ENCODE measurements at places on chromosomes 7 and 10.

GRCh38 chr10:89091496-89091895, 100.9 kb downstream of the FAS start:
- no peak for DNase-seq

GRCh38 chr10:47291682-47292081, 8.3 kb upstream of the GDF10 start:
- no peak for DNase-seq

GRCh38 chr10:84076047-84076388, 63.3 kb upstream of the GHITM start:
- no peak for DNase-seq

DNA sequence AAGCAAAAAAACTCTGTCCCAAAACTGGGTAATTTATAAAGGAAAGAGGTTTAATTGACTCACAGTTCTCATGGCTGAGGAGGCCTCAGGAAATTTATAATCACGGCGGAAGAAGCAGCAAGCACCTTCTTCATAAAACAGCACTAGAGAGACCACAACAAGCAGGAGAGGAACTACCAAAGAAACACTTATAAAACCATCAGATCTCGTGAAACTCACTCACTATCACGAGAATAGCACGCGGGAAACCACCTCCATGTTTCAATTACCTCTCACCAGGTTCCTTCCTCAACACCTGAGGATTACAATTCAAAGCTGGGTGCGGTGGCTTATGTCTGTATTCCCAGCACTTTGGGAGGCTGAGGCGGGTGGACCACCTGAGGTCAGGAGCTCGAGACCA, 48.5 kb downstream of the PDIA4 start:
- DNase-seq, result no peak

- no peak for DNase-seq
These were observed 82.1 kb downstream of the C1GALT1 start for GRCh38 chr7:7264306-7265040.

DNA sequence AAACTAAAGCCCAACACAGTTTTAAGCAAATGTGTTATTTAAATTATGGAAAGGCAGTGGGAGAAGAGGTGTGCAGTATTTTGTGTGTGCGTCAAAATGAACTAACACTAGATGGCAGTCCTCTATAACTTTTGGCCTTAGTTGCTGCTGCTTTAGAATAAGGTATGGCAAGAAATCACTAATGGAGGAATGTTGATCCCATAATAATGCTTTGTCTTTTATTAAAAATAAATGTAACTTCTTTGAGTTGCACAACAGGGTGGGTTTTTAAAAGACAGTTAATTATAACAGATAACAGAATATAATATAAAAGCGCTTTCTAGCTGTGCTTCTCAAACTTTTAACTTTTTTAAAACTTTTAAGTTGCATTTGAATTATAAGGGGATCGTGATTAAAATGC, 56.4 kb downstream of the BBS9 start:
- no peak for DNase-seq

- DNase-seq, result peak; percentile 23
These were observed 71.7 kb downstream of the ARID5B start for GRCh38 chr10:61973169-61973568.

- no peak for DNase-seq
These were observed 3.0 kb upstream of the PILRA start for GRCh38 chr7:100370303-100370702.

GRCh38 chr10:69500864-69501468, 49.7 kb downstream of the TSPAN15 start:
- no peak for DNase-seq

- no peak for DNase-seq
These were observed 145.7 kb downstream of the SDK1 start for GRCh38 chr7:3446786-3447185.

DNA sequence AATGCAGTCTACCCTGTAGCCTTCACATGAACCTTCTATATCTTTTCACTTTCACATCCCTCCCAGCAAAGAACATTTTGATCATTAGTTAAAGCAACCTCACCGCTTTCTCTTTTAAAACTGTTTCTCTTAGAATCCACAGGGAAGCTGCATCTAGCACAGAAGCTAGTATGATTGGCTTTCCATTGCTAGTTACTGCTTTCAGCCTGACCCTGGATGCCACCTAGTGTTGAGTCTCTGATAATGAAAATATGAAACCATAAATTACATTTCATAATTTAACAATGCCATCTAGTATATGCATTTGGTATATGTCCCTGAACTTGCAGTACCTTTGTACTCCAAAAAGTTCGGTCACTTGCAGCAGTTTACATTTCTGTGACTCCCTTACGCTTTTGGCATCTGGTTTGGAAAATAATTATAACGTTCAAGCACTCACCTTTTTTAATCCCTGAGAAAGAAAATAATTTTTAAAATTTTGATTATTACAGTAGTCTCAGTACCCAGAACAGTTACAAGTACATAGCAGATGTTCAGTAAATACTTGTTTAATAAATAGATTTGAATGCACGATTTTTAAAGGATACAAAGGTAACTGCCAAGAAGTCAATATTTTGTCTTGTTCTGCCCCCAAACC, 22.7 kb downstream of the CISD1 start:
- no peak for DNase-seq

DNA sequence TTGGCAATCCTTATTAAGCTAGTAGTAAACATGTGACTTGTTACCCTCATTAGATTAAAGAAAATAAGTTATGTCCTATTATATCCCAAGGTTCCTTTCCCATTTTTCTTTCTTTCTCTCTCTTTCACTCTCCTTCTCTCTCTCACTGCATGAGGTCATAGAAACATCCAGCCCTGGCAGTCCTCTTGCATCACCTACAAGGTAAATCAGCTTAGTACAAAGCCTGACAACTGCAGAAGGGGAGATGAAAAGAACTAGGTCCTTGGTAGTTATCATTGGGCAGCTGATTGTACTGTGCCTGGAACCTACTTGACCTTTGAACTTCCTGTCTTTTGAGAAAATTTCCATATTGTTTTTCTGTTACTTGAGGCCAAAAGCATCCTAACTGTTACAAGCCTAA, 307.9 kb upstream of the SP8 start:
- DNase-seq, result no peak

GRCh38 chr10:112959207-112959838, 9.3 kb downstream of the TCF7L2 start:
- DNase-seq, result no peak

DNA sequence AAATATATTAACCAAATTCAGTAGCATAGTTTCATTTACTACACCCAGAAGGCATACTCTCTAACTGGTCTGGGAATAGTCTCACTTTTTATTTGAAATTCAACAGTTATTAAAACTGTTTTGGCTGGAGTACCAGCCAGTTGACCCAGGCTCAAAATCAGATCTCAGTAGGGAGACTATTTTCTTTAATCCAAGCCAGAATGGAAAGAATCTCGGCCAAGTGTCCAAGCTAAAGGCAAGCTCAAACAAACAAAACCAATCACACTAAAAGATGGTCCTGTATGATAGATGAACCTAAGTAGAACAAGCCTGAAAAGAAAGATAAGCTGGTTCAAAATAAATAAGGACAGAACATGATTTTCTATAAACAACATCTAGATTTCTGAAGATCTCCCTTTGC, 259.6 kb upstream of the POM121L12 start:
- DNase-seq, result no peak

- DNase-seq, result no peak
These were observed 64.6 kb downstream of the JCAD start for GRCh38 chr10:29994811-29995210.

- no peak for DNase-seq
These were observed 26.0 kb downstream of the KBTBD2 start for GRCh38 chr7:32865448-32866030.

DNA sequence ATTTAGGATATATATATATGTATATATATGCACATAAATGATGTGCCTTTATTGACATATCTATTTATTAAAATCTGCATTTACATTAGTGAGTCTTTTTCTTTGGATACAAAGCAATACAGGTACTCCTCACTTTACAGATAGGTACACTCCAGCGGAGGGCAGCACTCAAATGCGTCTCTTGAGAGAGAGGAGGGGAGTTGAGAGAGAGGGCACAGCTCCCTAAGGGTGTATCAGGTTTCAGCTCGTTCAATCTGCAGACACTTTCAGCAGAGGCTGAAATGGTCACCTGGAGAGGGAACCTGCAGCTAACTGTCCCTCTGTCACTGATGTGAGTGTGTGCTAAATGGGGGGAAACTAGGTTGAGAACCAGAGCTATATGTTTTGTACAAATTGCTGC, 21.5 kb downstream of the C10orf53 start:
- DNase-seq, result no peak

GRCh38 chr10:6347391-6347951, 144.7 kb downstream of the PFKFB3 start:
- no peak for DNase-seq

DNA sequence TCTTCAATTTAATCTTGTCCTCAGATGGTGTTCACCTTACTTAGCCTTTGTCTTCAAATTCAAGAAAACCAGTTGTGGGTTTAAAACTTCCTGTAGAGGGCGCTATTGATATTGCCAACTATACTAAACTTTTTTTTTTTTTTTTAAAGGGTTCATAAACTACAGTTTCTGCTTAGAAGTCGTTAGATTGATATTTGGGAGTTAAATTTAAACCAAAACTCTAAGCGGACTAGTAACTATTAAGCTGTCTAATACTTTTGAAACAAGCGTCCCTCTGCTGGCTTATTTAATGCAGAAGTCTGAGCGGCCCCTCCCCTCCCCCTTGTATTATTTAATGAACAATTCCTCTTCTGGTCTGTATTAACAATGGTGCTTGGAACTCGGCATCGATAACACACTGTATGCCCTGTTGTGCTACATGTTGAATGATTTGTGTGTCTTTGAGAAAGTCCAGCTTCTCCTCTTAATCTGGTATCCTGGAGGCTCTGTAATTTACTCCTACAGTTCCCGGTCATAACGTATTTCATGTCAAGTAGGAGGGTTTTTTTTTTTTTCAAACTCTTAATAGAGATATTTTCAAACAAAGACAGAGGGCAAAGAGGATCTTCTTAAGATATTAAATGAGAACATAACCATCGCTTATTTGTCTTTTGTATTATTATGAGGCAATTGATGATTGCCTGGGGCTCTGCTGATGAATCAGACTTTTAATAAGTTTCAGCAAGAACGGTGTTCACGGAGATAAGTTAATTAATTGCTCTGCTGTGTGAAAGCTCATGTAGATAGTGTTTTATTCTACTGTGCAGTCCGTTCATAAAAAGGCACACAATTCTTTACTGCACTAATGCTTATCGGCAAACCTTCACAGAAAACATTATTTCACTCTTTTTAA, 22.6 kb upstream of the CREB5 start:
- DNase-seq, result no peak

- no peak for DNase-seq
These were observed 683.2 kb downstream of the LRMDA start for GRCh38 chr10:76114581-76115001.

- no peak for DNase-seq
These were observed 8.7 kb downstream of the BRAF start for GRCh38 chr7:140915935-140916555.

GRCh38 chr7:101956130-101956529, 138.7 kb downstream of the CUX1 start:
- DNase-seq, result no peak

GRCh38 chr7:141268614-141269013, 194.8 kb downstream of the TMEM178B start:
- DNase-seq, result no peak

- DNase-seq, result no peak
These were observed 23.3 kb upstream of the PARD3 start for GRCh38 chr10:34838366-34838900.

DNA sequence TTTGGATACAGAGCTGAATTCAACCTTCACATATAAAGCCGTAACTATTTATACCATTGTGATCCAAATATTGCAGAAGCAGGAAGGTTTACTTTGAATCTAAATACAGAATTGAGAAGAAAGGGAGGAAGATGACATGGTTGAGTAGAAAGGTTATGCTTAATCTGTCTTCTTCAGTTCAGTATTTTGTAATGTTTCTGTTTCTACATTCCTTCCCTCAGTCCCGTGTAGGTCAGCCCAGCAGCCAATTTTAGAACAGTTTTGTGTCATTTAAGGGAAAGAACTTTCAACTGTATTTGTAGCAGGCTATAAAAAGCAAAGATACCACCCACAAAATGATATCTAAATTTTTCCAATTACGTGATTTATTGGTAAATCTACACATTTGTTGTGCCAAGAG, 97.4 kb downstream of the CPED1 start:
- no peak for DNase-seq

DNA sequence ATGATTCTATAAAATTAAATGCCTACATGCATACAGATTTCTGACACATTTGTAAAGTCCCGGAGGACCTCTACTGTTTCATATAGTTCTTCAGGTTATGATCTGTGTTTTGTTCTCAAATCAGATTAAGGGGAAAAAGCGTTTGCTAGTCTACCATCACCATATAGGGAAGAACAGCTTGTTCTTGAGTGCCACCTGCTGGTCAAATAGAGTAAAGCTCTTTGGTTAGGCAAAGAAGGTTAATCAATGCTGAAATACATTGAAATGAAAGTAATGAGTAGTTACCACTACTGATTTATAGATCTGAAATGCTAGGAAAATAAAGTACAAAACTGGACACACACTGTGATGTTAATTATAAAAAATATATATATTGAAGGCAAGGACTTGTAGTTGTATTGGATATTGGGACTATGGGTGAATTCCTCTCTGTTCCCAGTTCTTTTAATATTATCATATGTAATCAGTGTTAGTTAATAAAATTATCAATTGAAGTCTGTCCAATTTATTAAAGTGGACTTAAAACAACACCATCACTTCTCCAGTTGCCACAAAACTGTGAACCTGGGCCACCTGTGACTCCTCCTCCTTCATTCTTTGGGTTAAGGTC, 72.6 kb upstream of the PDLIM1 start:
- DNase-seq, result no peak

DNA sequence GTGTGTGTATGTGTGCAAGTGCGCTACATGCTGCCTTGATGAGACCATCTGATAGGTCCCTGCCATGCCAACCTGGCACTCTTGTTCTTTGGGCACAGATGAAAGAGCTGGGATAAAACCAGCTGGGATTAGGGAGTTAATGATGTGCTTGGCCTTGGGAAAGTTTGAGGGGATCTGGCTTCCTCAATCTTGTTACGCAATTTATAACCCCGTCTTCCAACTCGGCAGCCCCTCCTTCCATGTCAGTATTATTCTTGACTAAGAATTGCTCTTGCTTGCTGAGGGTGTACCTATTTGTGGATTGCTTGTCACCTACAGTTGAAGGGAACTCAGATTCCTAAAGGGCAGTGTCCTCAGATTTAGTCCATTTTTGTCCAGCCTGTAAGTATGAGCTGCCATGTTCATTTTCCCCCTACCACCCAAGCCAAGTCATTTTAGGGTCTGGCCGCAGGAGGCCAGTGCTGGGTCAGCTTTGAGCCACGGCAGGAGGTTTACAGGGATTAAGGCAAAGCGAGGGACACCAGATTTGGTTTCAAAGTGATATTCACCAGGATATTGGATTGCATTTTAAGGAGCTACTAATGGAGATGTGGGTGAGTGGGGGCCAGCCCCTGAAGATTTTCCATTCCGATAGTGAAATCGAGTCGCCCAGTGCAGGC, 34.1 kb upstream of the KCNMA1 start:
- no peak for DNase-seq

- DNase-seq, result no peak
These were observed 92.6 kb downstream of the CREM start for GRCh38 chr10:35219292-35219691.

Measured in glutamatergic neuron (in vitro differentiated cells).